ENCODE measurements at places on chromosomes 5 and 9.

DNA sequence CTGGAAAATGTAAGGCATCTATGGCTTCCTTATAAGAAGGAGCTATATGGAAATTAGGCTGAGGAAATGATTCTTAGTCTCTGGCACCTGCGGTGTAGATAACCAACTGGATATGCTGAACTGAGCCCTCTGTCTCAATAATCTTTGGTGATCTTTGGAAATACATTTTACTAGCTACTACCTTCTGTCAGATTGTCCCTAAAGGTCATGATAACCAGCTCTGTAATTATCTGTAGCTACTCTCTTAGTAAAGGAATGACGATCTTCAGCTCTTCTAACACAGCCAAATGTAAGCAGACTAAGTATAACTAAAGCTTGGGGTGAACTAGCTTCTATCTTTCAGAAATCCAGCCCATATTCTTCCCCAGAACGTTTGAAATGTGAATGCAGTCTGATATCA is 124.9 kb upstream of the GRHPR start:
- DNase-seq: no peak

- DNase-seq: no peak
These were observed 105.9 kb downstream of the KCNN2 start for GRCh38 chr5:114467729-114468128.

- DNase-seq: no peak
These were observed 65.6 kb downstream of the FOCAD start for GRCh38 chr9:20749496-20750198.

DNA sequence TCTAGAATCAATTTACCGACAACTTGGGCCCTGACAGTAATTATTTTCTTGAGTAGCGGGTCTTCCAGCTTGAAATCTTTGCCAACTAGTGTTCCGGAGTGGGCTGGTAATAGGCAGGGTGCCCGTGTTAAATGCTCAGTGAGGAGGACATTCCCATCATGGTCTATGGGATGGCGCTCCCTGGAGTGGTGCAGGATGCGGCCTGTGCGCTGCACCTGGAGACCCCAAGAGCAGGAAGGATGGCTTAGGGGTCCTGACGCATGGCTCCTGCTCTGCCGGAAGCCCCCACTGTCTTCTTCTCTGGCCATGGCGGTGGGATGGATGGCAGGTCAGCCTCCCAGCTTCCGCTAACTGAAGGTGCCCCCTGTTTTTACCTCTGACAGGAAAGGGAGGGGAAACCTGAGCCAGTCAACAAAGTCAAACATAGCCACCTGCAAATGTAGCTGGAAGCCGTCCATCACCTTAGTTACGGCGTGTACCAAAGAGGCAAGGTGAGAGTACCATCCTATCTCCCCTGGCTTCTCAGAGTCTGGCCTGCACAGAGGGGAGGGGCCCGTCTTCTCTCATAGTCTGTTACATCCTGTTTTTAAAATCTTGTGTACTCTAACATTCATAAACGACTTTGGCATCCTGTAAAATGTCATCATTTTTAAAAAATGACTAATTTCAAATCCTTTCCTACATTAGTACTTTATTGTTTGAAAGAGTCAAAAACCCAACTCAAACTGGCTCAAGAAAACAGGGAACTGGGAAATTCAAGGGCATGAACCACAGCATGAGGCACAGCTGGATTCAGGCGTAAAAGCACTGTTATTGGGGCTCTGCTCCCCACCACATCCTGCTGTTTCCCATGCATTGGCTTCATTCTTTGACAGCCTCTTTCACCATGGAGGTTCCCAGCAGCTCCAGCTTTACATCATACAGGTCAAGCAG is 28.5 kb upstream of the UNC5A start:
- no peak for DNase-seq

DNA sequence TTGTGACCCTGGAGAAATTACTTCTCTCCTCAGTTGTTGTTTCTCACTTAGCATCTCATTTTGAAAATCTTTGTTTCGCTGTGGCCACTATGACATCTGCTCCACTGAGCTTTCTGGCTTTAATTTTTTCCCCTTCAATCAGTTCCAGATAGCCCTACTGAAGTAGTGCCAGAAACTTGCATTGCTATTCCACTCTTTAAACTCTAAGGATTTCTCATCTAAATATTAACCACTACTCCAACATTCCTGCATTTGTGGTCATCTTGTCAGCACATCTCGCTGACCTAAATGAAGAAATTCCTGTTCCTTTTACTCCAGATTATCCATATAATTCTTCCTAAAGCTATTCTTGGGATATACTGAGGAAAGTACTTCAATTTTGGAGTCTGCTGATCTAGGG is 15.3 kb upstream of the NOL6 start:
- DNase-seq: no peak

DNA sequence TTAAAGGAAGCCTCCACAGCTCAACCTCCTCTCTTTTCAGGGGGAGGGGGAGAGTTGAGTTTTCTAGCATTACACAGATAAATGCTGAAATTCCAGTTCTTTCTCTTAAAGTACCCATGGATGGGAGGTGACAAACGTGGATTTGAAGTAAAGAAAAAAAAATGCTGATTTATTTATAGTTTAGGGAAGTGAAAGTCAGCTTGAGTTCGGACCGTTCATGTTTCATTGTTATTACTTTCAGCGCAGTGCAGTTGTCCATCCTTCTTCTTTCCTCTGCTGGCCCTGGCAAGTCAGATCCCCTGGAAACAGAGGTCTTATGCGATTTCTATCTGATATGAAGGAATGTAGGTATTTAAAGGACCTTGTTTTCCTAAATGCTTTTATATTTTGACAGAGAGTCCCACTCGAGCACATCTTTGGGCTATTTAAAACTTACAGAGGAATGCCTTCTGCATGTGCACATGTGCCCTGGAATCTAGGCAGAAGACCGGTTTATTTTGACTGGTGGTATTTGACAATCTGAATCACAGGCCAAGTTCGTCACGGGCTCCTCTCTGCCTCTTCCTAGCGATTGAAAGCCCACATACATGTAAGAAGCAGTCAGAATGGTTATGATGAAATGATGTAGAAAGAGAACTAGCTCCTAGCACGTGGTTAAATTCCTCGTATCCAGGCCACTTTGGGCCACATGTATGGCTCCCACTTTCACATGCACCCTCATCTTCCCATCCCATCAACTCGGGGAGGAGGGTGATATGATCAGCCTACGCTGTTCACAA is 385.2 kb upstream of the KLF4 start:
- DNase-seq: no peak

DNA sequence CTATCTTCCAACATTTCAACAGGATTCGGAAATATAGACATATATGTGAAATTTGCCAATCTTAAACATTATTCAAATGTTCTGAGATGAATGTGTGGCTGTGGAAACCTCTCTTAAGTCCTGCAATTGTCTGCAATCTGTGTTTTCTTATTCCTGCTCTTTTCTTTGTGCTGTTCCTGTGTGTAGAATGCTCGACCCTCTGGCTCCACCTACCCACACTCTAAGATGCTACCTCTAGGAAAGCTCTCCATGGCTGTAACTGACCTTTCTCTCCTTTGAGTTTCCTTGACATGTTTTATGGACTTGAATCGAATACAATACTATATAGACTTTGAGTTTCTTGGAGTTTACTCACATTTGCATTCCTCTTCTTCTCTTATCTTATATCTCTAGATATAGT is 120.6 kb upstream of the ASTN2 start:
- DNase-seq: peak; percentile 68

DNA sequence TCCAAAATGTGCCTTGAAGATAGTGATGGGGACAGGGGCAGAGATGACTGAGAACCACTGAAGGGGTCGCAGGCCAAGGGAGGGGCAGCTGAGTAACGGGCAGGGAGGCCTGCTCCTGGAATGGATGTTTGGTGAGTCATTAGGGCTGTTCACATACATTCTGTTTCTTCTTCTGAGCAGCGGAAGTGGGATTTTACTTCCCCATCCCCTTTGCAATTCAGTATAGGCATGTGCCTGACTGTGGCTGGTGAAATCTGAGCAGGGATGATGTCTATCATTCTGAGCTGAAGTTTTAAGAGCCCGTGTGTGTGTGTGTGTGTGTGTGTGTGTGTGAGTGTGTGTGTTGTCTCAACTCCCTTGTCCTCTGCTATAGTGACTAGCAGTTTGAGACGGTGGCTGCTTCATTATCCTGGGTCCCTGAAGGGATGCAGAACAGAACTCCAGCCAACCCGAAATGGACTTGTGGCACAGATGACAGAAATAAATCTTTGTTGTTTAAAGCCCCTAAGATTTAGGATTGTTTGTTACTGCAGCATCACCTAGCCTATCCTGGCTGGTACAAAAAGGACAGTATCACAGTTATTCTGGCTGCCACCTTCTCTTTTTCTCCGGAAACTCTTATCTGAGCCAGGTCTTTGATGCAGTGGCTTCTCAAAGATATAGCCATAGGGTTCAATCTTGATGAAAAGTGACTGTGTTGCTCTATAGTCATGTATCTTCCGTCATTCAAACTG is 29.2 kb upstream of the TGFBI start:
- DNase-seq: no peak

- DNase-seq: no peak
These were observed 7.6 kb upstream of the ELOVL7 start for GRCh38 chr5:60851626-60852025.

- DNase-seq: no peak
These were observed 17.0 kb upstream of the ISOC1 start for GRCh38 chr5:129077433-129078075.

GRCh38 chr5:74200560-74200959 is 440.0 kb downstream of the ENC1 start:
- no peak for DNase-seq

DNA sequence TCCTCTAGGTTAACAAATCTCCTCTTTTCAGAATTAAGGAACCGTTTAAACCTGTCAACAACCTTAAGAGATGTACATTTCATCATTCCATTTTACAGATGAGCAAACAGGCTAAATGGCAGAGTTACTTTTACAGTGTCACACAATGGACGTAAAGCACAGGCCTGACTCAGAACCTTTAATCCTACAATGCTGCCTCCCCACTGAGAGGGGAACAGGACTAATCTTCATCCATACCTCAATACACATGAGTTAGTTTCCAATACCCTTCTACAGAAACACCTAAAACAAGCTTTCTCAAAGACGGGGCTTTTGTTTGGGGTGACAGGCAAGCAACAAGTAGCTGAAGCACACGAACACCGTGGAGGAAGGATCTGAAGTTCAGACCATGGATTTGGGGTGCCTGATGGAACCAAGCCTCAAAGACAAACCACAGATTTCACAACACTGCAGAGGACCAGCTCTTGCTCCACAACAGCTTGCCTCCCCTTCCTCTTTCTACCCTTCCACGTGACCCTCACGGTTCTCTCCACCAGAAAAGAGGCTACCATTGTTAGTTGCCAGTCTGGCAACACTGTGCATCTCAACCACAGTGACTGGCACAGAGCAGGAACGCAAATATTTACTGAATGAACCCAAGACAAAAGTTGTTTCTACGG is 1.8 kb downstream of the RNF130 start:
- DNase-seq: peak; percentile 57

Data from cerebellar cortex (tissue), 1 donor.